Cardiac muscle cell (in vitro differentiated cells and primary cell): ENCODE measurements at places on chromosomes 11 and 22.

GRCh38 chr11:100467821-100468508 is 219.1 kb upstream of the ARHGAP42 start:
- no peak for DNase-seq

GRCh38 chr11:119419834-119420492 is 3.0 kb downstream of the THY1 start:
- DNase-seq: no peak

DNA sequence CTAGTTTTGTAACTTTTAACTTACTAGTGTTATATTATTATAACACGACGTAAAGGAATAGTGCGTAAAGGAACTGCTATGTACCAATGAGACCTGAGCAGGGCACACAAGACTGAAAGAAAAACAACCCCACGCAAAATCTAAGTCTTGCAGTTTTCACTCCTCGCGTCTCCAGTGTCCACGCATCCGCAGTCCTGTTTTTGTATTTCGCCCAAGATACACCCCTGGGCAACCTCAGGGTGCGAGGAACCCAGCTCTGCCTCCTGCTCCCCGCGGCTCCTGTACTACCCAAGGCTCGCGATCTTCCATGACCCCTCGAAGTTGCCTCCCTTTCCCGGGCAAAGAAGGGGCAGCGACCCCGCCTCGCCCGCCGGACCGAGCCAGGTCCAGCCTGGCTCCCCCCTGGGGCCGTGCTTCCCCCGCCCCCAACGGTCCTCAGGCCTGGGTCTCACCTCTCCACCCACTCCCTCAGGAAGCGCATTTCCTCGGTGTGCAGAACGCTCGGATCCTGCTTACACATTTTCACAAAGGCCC is 393 bp downstream of the ST13 start:
- peak; percentile 45 for DNase-seq

DNA sequence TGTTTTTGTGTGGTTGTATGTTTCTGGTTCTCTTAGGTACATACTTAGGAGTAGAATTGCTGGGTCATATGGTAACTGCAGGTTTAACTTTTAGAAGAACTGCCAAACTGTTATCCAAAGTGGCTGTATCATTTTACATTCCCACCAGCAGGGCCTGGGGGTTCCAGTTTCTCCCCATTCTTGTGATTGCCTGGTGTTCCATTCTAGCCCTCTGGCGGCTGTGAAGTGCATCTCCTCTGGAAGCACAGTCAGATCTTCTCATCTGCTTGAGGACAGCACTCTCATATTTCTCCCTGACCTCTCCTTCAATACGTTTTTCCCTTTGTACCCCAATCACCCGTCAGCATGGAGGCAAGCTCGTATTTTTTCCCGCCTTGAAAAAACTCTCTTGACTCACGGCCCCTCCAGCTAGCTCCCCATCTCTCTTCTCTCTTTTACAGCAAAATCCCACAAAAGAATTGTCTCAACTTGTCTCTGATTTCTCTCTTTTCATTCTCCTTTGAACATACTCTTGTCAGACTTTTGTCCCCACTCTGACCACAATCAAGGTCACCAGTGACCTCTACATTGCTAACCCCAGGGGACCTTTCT is 56.8 kb upstream of the THY1 start:
- peak; percentile 29 for DNase-seq

GRCh38 chr11:74927496-74927895 is 21.4 kb downstream of the XRRA1 start:
- no peak for DNase-seq

DNA sequence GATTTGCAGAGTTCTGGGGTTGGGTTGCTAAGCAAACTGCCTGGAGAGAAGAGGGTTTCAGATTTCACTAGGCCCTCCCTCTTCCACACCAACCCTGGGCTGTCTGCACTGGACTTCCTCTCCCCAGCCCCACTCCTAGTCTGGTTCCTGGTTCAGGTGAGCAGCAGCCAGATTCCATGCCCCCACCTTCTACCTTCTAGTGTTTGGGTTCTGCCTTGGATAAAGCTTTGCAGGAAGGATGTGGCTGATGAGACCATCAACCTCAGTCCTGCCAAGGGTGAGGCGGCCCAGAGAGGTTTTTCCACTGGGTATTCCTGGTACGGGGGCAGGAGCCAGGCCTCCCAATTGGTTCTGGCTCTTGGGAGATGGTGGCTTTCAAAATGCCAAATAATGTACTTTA is 68.3 kb downstream of the BCR start:
- DNase-seq: peak; percentile 63

DNA sequence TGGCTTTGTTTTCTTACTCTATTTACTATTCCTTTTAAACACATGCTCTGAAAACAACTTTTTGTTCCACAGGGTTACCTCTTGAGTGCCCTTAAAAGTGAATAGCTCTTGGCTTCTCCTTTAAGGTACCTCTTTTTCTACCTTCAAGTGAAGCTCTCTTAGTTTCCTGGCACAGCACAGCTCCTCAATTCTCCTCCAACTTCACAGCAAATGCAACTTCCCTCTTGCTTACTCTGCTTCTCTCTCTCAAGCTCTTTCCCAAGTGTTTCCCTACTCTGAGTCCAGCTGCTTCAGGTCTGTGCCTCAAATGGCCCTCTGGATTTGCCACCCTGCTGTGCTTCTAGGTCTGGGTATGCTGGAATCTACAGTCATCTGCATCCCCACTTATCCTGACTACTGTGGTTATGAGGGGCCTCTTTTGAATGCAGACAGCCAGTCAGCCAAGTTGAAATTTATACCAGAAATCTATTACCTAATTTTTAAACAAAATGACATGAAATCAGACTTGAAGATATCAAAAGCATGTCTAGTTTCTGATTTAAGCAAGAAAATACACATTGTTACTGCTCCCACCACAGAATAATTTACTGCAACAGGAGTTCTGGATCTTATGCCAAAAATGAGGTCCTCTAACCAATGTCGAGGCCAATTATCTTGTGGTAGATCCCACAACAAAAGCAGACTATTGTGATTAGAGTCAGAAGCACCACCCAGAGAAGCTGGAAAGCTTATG is 371.1 kb downstream of the SOX6 start:
- DNase-seq: peak; percentile 29

- DNase-seq: no peak
Measured at GRCh38 chr11:68893282-68893681, 10.3 kb downstream of the MRPL21 start.

- DNase-seq: peak; percentile 31
Measured at GRCh38 chr11:37110385-37110784, 512.3 kb upstream of the RAG2 start.

- DNase-seq: peak; percentile 57
Measured at GRCh38 chr22:29457730-29458129, 19.3 kb downstream of the RFPL1 start.

GRCh38 chr11:57256119-57256518 is 19.1 kb upstream of the APLNR start:
- no peak for DNase-seq

- no peak for DNase-seq
Measured at GRCh38 chr22:39664485-39665200, 94.1 kb downstream of the CACNA1I start.

DNA sequence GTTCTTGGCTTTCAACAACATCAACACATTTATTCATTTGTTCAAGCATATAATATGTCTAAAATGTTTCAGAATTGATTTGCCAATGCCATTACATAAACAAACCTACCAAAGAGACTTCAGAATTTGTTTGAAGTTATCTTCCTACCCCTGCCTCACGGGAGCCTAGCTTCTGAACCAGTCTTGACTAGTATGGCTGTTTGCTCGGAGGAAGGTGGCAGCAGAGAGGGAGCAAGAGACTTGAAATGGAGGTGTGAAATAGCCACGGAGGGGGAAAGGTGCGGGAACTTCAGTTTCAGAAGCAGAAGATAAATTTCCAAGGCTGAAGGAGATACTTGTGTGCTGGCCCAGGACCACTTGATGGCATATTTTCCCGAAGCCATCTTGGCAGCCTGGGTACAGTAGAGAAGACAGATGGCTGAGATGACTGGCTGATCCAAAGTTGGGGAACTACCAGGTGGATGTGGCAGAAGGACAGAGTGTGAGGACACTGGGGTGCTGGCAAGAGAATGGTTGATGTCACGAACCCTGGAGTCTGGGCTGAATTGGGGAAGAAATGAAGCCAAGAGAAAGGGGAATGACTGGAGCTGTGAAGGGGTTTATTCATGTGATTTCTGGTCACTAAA is 14.0 kb upstream of the MTCH2 start:
- no peak for DNase-seq

- DNase-seq: no peak
Measured at GRCh38 chr11:2992997-2993325, 832 bp upstream of the NAP1L4 start.

DNA sequence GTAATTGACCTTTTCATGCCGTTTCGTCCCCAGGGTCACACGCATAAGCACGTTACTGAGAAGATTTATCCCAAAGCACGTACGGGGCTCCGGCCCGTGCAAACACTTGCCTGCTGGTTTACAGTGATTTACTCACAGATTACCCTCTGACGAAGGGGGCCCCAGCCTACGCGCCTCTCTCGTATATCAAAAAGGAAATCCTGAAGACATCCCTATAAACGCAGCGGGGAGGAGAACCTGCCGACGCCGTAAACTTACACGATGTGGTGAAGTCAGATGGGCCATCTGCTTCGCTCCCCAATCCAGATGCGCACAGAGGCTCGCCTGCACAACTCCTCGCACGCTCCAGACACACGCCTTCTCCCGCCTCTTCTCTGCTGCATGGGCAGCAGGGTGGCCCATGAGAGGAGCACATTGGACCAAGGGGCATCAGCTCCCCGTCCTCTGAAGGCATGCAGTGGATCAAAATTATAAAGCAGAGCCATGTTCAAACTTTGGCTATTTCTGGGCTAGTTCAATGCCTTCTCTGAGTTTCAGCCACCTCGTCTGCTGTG is 123.6 kb downstream of the MN1 start:
- no peak for DNase-seq

- DNase-seq: no peak
Measured at GRCh38 chr22:44098021-44098739, 74.1 kb downstream of the PARVB start.

- no peak for DNase-seq
Measured at GRCh38 chr11:64100360-64100759, 64.6 kb downstream of the FLRT1 start.

GRCh38 chr11:69861901-69862300 is 42.7 kb upstream of the FGF3 start:
- DNase-seq: no peak

DNA sequence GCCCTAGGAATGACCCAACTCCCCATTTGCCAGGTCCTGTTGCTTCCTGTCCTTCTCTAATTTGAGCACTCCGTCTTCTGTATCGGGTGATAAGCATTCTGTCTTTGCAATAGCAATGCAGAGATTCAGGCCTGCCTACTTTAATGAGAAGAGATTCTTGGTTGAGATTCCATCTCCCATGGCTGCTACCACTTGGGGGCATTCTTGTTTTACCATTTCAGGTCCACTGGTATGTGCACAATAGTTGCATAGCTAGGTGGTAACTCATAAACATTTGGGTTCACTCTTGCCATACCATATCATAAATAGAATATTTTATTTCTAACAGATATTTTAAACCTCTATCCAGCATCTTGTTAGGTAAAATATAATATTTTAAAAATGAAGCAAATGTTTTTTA is 34.4 kb upstream of the CALCB start:
- DNase-seq: peak; percentile 5

DNA sequence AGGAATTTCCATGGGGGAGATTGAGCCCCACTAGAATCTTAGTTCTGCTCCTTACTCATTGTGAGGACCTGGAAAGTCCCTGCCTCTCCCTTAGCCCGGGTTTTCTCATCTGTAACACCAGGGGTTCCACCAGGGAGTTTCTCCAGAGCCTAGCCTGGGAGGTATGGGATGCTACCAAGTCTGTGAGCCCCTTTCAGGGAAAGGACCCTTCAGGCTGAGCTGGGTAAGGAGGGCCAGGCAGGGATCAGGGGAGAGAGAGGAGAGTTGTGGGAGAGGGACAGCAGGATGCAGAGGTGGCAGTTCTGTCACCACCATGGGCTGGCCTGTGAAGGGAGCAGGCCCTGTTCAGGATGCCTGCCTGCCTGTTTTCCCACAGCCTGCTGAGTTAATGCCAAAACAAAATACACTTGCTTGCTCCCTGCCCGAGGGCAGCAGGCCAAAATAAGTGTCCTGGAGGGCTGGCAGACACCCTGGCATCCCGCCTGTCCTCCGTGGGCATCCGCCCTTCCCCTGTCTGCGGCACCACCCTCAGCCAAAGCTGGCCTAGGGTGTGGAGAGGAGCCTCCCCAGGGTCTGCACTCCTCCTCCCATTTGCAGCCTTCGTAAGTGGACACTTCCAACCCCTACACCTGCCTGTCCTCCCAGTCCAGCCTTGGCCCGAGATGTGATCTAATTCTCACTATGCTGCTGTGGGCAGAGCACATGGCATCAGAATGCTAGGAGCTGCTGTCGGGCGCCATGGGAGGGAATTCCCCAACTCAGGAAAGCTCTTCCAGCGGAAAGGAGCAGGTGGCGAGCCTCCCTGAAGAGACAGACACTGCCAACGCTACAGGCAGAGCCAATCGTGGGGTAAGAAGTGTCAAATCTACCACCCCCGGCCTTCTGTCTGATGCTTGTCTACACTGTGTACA is 5.9 kb upstream of the FCHSD2 start:
- peak; percentile 14 for DNase-seq

- peak; percentile 36 for DNase-seq
Measured at GRCh38 chr11:30488304-30488998, 97.7 kb downstream of the MPPED2 start.

- DNase-seq: no peak
Measured at GRCh38 chr22:33792832-33793231, 127.4 kb downstream of the LARGE1 start.

DNA sequence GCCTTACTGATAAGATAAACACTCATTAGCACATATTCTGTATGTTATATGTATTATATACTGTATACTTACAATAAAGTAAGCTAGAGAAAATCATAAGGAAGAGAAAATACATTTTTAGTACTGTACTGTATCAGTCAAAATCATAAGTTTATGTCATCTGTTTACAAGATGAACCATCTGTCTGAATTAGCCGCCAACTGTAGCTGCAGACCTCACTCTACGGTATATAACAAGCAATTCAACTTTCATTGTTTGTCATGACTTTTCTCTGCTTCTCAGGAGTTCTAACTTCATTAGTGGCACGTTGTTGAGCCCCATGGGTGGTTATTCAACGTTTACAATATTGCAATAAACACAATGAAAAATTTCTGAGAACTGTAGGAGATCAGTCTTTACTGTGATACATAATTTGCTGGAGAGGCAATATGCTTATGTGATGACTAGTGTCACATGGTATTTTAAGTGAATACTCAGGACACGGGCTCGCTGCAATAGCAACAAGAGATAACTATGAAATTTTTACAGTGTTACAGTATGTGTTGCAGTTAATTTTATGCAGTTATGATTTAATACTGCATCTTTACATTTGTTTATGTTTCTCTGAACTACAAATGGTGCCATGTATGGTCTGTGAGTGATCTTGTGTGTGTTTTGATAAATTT is 132.2 kb upstream of the CTSC start:
- no peak for DNase-seq

- DNase-seq: no peak
Measured at GRCh38 chr11:61999141-61999975, 31.9 kb upstream of the FTH1 start.
